ENCODE measurements at places on chromosomes 16 and 17.
A peak's percentile ranks its signal among the peaks of the same experiment; 100 is the strongest.

- no peak for DNase-seq
These were observed 23.8 kb downstream of the ADCY7 start for GRCh38 chr16:50289950-50290764.

DNA sequence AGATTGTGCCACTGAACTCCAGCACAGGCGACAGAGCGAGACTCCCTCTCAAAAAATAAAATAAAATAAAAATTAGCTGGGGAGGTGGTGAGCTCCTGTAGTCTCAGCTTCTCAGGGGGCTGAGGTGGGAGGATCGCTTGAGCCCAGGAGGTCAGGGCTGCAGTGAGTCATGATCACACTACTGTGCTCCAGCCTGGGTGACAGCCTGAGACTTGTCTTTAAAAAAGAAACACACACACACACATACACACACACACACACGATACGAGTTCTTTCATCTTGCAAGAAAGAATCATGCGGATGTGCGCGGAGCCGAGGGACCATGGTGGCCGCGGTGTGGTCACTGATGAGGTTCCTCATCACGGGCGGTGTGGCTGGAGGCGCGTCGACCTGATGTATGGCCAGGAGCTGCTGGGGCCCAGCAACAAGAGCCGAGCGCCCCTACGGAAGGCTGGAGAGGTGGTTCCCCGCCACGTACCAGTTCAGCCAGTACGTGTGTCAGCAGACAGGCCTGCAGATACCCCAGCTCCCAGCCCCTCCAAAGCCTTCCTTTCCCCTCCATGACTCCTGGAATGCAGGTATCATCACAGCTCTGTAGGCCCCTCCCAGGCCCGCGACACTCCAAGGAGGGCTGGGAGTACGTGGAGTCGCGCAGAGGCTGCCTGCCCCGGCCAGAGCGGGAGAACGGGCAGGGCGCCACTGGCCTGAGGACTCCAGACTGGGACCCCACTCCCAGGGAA is 20.7 kb downstream of the NXN start:
- DNase-seq = no peak

DNA sequence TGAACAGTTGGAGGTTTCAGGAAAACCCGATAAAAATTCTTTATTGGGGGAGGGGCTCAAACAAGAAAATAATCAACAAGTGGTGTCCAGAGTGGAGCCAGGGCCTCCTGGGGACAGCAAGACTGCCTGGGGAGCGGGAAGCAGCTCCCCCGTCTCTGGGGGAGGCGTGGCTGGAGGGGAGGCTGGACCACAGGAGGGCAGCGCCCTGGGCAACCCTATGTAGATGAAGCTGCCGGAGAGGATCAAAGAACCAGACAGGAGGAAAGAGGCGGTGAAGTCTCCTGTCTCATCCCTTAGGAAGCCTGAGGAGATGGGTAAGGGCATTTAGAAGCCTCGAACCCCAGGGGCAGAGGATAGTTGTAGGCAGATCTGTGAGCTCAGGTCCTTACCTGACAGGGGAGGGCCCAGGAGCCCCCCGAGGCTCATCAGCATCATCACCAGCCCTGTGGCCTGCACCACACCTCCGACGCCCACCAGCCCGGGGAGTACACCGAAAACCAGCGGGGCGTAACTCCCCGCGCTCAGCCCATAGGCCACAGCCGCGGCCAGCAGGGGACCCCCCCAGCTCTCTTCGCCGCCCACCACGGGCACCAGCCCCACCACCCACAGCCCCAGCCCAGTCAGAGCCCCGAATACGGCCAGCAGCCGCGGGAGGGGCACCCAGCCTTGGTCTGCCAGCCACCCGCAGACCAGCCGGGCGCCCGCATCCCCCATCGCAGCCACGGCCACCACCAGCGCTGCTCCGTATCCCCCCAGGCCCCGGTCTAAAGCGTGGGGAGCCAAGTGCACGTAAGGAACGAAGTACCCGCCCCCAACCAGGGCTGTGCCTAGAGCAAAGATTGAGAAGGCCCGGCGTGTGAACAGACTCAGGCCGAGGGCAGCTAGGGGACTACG is 2.0 kb downstream of the SLC16A11 start:
- DNase-seq = no peak

DNA sequence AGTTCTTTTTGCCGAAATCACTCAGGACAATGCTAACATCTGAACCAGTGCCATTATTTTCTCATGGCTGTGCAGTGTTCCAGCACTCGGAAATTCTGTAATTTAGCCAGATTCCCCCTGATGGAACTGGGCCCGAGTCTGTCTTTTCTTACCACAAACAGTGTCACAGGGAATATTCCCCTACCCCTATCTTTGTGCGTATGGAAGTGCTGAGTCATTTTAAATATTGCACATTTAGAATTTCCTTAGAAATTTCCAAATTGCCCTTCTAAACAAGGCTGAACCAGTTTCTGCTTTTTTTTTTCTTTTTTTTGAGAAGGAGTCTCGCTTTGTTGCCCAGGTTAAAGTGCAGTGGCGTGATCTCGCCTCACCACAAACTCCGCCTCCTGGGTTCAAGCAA is 88.0 kb upstream of the CREBBP start:
- no peak for DNase-seq

GRCh38 chr17:77877646-77878355 is 80.7 kb upstream of the TNRC6C start:
- no peak for DNase-seq

DNA sequence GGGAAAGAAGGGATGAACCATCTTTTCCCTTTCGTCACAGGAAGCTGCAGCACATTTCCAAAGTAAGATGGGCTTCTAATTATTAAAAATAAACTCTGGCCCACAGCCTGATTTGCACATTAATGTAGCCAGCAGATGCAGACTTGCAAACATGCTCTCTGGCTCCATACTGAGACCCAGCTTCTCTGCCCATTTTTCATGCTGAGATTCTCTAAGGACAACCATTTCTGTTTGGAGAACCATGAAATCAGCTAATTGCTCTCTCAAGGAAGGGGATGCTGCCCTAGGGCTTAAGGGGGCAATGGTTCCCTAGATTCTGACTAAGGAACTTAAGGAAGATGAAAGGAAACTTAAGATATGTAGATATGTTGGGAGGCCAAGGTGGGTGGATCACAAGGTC is 63.0 kb upstream of the CES5A start:
- no peak for DNase-seq

- DNase-seq = peak; percentile 73
These were observed 39.4 kb upstream of the RAI1 start for GRCh38 chr17:17641621-17642409.

All from large intestine (tissue), 12 donors.